ENCODE measurements at places on chromosomes 12 and 14.

GRCh38 chr12:131383741-131384543 lies 326.9 kb upstream of the SFSWAP start:
- DNase-seq, result no peak

GRCh38 chr12:113245695-113246477 lies 24.6 kb downstream of the TPCN1 start:
- DNase-seq, result peak; percentile 99

DNA sequence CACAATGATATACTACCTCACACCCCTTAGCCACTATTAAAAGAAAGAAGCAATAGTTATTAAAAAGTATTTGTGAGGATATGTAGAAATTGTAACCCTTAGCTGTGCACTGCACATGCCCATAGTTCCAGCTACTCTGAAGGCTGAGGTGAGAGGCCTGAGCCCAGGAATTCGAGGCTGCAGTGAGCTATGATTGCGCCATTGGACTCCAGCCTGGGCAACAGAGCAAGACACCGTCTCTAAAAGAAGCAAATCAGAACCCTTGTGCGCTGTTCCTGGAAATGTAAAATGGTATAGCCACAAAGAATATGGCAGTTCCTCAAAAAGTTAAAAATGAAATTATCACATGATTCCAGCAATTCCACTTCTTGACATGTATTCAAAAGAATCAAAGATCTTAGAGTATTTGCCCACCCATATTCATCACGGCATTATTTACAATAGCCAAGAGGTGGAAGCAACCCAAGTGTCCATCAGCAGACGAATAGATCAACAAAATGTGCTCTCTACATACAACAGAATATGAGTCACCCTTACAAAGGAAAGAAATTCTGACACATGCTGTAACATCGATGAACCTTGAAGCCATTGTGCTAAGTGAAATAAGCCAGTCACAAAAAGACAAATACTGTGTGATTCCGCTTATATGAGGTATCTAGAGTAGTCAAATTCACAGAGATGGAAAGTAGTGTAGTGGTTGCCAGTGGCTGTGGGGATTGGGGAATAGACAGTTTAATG lies 23.7 kb upstream of the YLPM1 start:
- no peak for DNase-seq

GRCh38 chr14:77710364-77710763 lies 2.5 kb downstream of the SLIRP start:
- no peak for DNase-seq

DNA sequence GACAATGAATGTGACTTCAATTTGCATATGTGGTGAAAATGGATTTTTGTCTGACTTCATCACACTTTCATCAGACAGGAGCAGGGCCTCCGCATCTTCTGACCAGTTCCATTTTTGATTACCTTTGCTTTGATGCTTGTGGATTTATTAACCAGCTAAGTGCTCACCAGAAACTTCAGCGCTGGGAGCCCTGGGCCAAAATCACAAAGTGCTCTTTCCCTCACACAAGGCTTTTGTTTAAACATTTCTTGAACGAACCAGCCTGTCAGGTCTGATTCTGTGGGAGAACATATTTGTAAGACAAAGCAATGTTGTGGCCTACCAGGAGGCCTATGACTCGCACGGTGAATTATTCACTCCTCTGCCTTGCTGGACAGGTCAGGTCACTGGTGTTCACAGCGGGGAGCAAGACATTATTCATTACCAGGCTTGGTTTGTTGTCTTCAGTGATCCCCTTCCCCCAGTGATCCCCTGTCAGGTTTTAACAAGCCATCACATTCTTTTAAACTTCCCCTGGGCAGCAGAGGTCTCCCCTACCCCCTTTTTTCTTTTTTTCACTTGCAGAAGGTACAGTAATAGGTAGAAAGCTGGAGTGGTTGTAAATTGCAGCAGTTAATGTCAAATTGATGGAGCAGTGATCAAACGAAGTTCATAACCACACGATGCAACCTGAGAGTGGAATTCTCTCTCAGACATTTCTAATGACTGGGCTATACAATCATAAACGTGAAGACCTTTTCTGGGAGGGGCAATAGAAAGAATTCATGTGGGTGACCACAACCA lies 167.5 kb upstream of the PRICKLE1 start:
- no peak for DNase-seq

DNA sequence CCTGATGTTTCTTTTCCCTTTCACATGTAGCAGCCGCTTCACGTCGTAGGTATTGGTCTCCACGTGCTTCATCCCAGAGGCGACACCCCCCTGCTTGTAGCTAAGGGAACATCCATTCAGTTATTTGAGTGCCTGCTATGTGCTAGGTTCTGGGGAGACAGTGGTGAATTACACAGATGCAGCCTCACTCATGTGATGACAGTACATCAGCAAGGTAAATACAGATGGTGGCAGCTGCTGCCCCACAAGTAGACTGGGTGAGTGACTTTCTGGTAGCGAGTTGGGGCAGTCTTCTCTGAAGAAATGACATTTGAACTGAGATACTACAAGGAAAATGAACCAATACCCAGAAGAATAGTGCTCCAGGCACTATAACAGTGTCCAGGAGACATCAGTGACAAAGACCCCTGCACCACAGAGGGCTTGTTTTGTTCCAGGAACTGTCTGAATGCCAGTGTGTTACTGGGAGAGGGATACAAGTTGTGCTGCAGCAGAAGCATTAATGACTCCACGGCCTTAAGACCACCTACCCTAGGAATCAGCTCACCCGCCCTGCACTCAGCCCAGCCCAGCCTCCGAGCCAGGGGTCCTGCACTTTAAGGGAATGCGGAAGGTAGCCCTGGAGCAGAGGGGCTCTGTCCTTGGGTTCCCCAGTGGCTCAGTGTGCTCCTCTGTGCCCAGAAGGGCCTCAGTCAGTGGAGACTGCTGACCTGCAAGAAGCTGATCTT lies 7.3 kb downstream of the AVIL start:
- no peak for DNase-seq

- DNase-seq, result no peak
These were observed 21.8 kb downstream of the CHST11 start for GRCh38 chr12:104478396-104479122.

GRCh38 chr14:89347885-89348284 lies 69.1 kb downstream of the FOXN3 start:
- DNase-seq, result no peak

- DNase-seq, result no peak
These were observed 57.0 kb downstream of the PLEKHG7 start for GRCh38 chr12:92759634-92760268.

GRCh38 chr12:9669534-9669933 lies at the start of gene CLEC2D:
Gene CLEC2D, plus strand, starts transcription at chr12:9669713. Its CDS starts 22 bp downstream, at chr12:9669735.
- no peak for DNase-seq

GRCh38 chr14:96053600-96054381 lies 14.6 kb downstream of the C14orf132 start:
- DNase-seq, result no peak

GRCh38 chr14:71181215-71182003 lies 274.1 kb downstream of the PCNX1 start:
- no peak for DNase-seq

- DNase-seq, result no peak
These were observed 372.5 kb downstream of the ZFP36L1 start for GRCh38 chr14:68420350-68420749.

- peak; percentile 49 for DNase-seq
These were observed 8.4 kb upstream of the CIT start for GRCh38 chr12:119885549-119885948.

DNA sequence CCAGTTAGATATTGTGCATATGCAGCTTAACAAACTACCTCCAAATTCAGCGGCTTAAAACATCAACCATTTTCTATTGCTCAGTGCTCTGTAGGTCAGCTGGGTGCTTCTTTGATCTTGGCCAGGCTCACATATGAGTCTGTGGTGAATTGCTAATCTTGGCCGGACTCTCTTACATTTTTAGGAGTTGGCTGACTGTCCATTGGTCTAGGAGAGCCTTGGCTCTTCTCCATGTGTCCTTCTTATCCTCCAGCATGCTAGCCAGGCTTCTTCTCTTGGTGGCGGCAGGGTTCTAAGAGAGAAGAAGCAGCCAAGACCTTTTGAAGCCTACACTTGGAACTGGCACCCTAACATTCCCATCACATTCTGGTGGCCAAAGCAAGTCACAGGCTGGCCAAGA lies 174.3 kb upstream of the PWP1 start:
- DNase-seq, result no peak

GRCh38 chr14:88037325-88037724 lies 32.4 kb downstream of the GPR65 start:
- DNase-seq, result no peak

- DNase-seq, result no peak
These were observed 37.2 kb downstream of the TIMELESS start for GRCh38 chr12:56411781-56412639.

DNA sequence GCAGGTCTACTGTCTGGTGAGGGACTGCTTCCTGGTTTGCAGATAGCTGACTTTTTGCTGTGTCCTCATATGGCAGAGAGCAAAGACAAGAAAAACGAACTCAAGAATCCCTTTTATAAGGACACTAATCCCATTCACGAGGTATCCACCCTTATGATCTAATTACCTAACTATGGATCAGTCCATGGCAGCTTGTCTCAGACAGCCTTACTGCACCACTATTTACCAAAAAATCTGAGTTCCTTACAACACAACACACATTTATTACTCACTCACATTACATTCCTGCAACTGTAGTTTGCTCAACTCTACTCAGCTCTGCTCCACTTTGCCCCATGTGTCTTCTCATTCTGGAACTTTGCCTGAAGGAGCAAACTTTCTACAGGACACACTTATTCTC lies 10.1 kb upstream of the SLC6A15 start:
- DNase-seq, result no peak

DNA sequence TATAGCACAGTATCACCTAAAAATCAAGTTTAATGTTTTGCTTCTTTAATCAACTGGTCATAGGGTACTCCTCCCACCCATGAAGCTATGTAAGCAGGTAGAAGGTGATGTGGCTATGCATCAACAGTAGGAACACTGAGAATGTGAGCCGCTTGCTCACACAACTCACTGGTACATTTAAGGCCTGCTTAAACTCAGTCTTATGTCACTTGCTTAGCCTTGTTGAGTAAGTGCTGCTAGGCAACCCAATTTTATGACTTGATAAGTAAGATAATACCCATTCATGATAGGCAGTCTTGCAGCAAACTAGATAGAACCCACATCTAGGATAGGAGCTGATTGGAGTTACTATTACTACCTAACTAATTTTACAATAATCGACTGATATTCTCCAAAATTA lies 70.0 kb upstream of the BMP4 start:
- no peak for DNase-seq

- DNase-seq, result no peak
These were observed 320.5 kb downstream of the PRKD1 start for GRCh38 chr14:29607169-29607568.

- no peak for DNase-seq
These were observed 43.9 kb downstream of the CCDC88C start for GRCh38 chr14:91373591-91374254.

DNA sequence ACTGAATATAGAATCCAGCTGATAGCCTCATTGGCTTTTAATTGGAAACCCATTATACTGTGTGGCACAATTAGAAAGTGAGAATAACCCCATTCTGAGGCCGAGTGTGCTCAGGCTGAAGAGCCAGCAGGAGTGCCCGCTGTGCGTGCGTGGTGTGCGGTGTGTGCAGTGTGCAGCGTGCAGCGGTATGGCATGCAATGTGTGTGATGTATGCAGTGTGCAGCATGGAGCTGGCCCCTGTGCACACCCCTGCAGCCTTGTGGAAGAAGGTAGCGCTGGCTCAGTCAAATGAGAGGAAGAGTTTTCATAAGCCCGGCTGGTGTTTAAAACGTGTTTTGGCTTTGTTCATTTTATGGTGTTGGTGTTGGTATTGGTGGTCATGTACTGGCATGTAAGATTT lies 22.9 kb downstream of the CKB start:
- no peak for DNase-seq

GRCh38 chr12:29048787-29049186 lies 100.3 kb upstream of the FAR2 start:
- DNase-seq, result no peak

GRCh38 chr14:50225974-50226297 lies 5.4 kb downstream of the SOS2 start:
- DNase-seq, result no peak

- DNase-seq, result no peak
These were observed 6.2 kb upstream of the ARID4A start for GRCh38 chr14:58292187-58292586.

DNA sequence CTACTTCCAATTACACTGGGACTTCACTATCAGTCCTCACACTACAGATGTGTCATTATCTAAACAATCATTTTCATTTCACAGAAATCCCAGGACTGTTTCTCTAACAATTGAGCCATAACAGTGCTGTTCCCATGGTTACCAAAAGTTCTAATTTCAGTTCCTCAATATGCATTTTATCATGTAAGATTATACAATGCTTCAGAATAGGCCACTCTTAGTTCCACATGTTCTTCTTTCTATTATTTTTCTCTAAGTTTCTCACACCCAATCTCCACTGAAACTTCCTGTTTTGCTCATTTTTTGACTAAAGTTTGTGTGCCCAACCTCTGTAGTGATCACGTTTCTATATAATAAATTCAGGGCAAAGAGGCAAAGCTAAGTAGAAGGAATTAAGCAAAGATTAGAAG lies 185.8 kb downstream of the DUSP6 start:
- no peak for DNase-seq

DNA sequence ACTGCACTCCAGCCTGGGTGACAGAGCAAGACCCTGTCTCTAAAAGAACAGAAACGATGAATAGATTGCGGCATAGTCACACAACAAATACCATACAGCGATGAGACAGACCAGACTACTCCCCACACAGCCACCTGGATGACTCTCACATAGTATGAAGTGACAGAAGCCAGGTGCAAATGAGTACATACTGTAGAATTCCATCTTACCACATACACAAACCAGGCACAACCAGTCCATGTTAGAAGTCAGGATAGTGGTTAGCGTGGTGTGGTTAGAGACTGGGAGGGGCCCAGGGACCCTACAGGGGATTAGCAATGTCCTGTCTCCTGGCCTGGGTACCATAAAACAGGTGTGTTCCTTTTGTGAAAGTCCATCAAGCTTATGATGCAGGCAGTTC lies 53.8 kb downstream of the FAM222A start:
- DNase-seq, result no peak

GRCh38 chr12:132558861-132559623 lies 51.3 kb downstream of the LRCOL1 start:
- peak; percentile 14 for DNase-seq

- no peak for DNase-seq
These were observed 59.9 kb downstream of the HSP90AA1 start for GRCh38 chr14:102026934-102027333.

GRCh38 chr14:69996216-69996615 lies 117.0 kb downstream of the SMOC1 start:
- no peak for DNase-seq

DNA sequence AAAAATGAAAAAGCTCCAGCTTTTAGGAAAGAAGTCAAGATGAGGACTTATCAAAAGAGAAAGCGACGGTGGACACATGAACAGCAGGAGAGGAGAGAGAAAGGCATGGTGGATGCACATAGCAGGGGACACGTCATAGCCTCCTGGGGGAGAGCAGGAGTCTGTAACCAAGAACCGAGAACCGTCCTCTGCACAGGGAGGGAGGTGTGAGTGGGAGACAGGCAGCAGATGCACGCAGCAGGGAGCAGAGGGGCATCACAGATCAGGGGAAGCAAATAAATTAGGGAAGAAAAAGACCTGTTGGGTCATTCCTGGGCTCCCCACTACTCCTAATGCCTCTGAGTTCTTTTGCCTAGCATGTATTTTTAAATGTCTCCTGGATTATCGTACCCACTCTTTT lies 138.1 kb upstream of the RMST start:
- no peak for DNase-seq
